ENCODE measurements at places on chromosomes 5 and 9.

GRCh38 chr5:110957934-110958333 lies 113.6 kb upstream of the TSLP start:
- no peak for DNase-seq

DNA sequence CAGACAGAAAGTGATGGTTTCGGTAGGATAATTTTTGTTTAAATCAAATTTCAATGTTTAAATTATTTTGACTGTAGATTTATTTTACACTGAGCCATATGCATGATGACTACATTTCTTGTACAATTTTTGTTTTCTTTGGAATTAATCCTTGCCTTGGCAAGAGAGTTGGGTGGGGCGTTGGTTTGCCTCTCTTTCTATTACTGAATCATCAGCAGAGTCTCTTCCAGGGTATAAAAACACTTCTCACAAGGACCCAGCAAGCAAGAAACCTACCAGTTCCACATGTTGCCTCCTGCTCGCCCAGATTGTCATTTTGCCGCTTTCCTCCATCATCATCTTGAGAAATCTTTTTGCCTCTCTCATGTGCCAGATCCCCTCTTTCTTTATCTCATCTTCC lies 455.0 kb upstream of the DMAC1 start:
- no peak for DNase-seq

GRCh38 chr5:9148242-9148641 lies 397.6 kb downstream of the SEMA5A start:
- DNase-seq: no peak

DNA sequence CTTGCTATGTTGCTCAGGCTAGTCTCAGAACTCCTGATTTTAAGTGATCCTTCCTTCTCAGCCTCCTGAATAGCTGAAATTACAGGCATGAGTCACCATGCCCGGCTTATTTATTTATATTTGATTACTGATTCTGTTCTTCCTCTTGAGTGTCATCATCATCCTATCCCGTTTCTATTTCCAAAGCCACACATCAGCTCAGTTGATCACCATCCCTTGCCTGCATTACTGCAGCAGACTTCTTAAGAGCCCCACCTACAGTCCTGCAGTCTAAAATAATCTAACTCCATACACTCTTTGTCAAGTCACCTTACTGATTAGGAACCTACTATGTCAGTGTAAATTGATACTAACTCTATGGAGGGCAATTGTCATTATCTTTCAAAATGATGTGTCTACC lies 138.9 kb upstream of the RAI14 start:
- no peak for DNase-seq

GRCh38 chr5:124001036-124001615 lies 489.1 kb downstream of the CSNK1G3 start:
- no peak for DNase-seq

- DNase-seq: no peak
Measured at GRCh38 chr5:115709585-115709984, 83.7 kb upstream of the TMED7 start.

DNA sequence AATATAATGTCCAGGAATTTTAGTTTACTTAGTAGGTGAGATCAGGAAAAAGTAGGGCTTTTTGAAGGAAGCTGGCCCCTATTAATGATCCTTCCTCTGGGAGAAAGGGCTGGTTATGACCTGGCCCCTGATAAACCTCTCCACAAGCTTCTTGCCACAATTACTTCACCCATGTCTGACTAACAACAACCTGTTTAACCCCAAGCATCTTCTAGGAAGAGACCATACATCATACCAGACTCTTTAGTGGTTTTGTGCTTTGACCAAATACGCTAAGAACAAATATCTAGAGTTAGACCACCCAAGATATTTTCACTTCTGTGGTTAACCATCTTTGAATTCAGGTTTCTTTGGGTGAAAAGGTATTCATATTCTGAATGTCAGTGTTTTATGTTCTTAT lies 174.0 kb upstream of the SLC27A6 start:
- DNase-seq: no peak

- DNase-seq: no peak
Measured at GRCh38 chr5:88756953-88757352, 126.0 kb downstream of the MEF2C start.
